ENCODE measurements at places on chromosomes 1 and 21. TPM values are rescaled to one million over a fixed set of nuclear protein-coding genes. Genes with fewer than 3 reads are reported as not detected.

DNA sequence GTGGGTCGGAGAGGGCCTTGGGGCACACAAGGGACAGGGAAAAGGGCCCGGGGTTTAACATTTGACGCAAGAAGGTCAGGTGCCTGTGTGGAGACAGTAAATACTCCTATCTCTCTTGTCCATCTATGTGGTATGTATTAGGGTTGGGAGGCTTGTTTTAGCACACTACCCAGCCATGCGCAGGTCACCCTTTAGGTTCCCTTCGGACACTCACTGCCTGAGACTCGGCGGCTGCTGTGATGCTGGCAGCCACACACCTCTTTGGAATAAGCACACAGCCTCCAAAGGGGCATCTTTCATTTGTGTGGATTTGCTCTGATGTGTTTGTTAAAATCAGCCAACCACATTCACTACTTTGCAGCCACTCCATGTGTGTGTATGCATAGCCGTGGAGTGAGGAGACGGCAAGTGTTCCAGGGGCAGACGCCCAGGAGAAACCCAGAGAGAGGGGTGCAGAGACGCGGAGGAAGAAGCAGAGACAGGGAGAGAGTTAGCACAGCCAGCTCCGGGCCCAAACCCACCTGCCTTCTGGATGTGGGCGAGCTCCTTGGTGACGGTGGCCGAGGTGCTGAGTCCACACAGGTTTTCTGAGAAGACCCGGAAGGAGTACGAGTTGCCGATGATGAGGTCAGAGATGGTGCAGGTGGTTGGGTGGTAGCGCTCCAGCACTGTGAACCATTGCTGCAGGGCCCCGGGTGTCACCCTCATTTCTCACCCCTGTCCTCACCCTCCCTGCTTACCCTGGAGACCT lies 5.7 kb downstream of the MYBPH start:
- DNase-seq, result no peak

The FCRL1 gene
- total RNA-seq, result 0.61 TPM

- DNase-seq, result no peak
Measured at GRCh38 chr21:20779321-20779720, 218.9 kb upstream of the NCAM2 start.

The AMY1C gene
- total RNA-seq, result not detected

GRCh38 chr1:51019811-51020210 lies 49.8 kb downstream of the CDKN2C start:
- DNase-seq, result no peak

DNA sequence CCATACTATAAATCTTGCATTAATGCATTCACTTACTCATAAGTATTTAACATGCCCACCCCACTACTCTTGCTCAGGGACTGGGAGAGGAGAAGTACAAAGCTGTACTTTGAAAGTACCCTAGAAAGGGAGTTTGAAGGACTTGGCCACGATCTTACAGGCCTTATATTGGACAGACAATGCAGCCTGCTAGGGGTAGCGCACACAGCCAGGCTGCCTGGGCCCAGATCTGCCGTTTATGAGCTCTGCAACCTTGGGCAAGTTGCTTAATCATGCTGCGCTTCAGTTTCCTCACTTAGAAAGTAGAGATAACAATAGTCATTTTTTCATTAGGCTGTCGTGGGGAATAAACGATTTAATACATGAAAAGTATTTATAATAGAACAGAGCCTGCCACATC lies 110.1 kb downstream of the CDC7 start:
- no peak for DNase-seq

DNA sequence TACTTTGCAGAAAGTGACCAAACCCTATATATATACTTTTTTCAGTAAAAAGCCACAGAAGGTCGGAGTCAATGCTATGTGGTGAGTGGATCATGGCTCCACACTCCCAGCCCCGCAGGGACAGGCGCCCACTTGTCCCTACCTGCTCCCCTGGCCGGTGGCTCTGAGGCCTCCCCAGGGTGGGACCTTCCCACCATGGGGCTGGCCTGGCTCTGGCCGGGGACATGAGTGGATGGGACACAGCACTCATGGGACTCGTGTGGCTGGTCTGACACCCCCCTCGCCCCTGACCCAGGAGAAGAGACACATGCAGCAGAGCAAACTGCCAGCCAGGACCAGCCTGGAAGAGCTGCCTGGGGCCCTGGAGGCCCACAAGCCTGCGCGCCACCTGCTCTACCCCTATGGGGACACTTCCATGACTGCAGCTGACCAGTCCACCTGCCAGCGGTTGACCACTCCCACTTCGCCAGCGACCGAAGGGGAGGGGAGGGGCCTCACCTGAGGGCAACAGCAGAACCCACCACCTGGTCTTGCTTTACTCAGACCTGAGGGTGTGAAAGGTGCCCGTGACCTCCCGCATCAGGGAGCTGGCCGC lies 2.2 kb downstream of the SPATC1L start:
- no peak for DNase-seq

The RAB13 gene
- 65.4 TPM for total RNA-seq

The ESPN gene
- total RNA-seq, result 100 TPM

The WNT2B gene
- total RNA-seq, result 7.1 TPM

DNA sequence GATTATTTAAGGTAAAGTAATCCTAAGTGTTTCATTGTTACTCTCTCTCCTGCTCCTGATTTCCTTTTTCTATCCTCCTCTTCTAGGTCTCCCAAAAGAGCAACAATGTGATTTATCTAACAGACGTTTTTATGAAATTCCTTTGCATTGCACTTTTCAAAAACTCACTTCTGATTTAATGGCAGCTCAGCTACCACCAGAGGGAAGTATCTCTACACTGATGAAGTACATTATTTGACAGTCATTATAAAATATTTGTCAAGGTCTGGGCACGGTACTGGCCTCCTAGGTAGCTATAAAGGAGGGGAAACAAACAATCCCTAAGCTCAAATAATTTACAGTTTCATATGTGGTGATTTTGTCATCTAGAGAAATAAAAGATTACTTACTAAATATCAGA lies 15.6 kb downstream of the TMPRSS15 start:
- DNase-seq, result no peak

DNA sequence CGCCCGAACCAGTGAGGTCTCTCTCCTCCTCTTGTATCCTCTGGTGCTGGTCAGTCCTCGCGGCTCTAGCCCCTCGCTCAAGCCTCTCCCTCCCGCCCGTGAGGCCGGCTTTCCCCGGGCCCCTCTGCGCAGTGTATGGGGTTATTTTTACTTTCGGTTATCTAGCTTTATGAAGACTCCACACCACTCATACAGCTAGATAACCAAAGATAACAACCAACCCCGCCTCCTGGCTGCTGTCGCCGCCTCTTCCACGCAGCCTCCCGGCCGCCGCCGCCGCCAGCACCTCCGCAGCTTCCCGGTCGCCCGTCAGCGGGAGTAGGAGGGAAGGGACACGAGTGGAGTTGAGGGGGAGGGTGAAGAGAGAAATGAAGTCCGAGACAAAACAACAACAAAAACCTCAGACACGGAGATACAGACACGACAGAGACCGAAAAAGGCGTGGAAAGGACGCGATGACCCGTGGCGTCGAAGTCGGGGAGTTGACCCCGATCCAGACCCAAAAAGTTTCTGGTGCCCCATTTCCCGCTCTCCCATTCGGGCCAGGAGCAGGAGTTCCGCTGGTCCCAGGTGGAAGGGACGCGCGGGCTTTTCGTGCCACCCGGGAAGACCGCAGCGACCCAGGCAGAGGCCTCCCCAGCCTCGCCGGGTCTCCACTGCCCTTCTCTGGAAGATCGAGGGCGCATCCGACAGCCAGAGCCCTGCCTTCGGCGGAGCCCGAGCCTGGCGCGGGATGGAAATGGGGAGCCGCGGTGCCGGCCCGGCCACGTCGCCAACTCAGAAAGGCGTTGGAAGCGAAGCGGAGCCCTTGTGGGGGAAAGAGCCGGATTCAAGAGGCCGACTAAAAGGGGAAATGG lies 51.4 kb downstream of the RHBG start:
- DNase-seq, result no peak

- no peak for DNase-seq
Measured at GRCh38 chr21:43608225-43608624, 51.1 kb downstream of the HSF2BP start.

The OVAAL gene
- total RNA-seq, result not detected

DNA sequence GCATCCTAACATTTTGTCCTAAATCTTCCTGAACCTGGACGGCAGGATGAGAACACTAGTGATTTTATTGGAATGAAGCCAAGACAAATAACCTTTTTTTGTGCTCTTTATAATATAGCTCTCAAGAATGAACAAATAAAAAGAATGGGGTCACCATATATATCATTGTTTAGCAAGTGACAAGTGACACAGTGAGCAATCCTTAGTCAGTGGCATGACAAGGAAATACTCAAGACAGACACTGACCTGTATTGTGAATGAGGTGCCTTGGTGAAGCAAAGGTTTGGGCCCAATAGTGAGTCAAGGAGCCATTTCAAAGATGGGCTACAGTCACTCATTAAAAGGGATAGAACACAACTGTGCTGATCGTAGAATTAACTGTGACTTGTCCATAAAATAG lies 35.7 kb downstream of the PTGFR start:
- DNase-seq, result no peak

GRCh38 chr1:67599085-67599484 lies 85.9 kb upstream of the GADD45A start:
- DNase-seq, result no peak

The CELF3 gene
- total RNA-seq, result 2.4 TPM

The SPSB1 gene
- 56.4 TPM for total RNA-seq

- DNase-seq, result no peak
Measured at GRCh38 chr1:159341736-159342135, 39.6 kb downstream of the FCER1A start.

The EDARADD gene
- total RNA-seq, result 0.25 TPM

DNA sequence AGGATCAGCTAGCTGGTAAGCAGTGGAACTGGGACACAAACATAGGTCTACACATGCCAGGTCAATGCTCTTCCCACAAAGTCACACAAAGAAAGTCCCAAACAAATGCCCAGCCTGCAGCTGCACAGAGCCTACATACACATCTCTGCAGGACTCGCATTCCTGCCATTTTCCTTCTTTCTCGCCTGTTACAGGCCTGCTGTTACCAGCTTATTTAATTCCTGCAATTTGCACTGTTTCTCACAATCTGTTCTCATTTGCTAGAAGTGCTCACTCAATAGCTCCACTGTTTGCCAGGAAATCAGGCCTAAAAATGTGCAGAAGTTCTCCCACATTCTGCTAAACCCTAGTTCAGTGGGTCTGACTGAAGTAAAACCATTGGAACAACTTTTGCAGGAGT lies 362.6 kb upstream of the C1orf87 start:
- no peak for DNase-seq

DNA sequence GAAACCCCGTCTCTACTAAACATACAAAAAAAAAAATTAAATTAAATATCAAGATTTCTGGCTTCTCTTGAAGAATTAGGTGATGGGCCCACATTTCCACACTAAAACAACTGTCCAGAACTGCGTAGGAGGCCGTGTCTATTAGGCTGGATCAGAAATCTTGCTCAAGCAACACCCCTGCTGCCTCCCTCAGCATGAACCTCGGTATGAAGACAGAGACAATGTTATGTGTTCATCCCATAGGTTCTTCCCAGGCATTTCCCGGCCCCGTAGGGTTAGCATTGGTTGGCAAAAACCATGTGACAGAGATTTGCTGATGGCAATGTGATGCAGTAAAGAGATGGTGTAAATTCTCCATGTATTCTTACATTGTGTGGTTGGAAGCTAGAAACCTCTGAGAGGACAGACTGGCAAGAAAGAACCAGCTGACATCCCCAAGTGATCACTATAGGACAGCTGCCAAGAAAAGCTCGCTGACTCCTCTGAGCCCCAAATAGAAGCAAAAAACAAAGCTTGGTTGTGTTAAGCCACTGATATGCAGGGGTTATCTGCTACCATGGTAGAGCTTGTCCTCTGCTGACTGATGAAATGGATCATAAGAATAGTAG lies 34.5 kb downstream of the EBNA1BP2 start:
- no peak for DNase-seq

The RNF223 gene
- 3.4 TPM for total RNA-seq

- no peak for DNase-seq
Measured at GRCh38 chr1:165834881-165835280, 7.5 kb downstream of the UCK2 start.

DNA sequence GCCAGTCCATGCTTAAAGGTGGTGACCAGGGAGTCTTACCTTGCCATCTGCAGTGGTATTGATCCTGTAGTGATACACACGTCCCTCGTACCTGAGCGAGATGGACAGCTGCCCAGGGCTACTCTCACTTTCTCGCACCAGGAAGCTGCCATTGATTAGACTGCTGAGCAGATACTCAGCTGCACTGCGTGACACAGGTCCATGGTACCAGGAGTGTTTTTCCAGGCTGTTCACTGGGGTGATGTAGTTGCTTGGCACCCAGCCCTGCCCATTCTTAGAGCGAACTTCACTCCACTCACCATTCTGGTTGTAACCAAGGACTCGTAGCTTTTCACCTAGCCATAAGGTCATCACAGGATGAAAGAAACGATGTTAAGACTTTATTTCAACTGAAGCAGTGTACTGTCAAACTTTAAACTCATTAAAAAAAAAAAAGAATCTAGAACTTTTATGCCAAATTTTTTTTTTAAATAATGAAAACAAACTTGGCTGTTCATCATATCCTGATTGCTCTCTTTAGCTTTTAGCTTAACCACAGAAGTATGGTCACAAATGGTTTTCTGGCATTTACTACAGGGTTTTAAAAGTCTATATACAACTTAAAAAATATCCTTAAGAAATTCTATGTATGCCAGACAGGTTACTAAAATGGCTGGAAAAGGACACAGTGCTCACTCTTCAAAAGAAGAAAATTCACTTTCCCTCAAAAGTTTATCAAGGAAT lies 44.6 kb downstream of the TOR3A start:
- no peak for DNase-seq

DNA sequence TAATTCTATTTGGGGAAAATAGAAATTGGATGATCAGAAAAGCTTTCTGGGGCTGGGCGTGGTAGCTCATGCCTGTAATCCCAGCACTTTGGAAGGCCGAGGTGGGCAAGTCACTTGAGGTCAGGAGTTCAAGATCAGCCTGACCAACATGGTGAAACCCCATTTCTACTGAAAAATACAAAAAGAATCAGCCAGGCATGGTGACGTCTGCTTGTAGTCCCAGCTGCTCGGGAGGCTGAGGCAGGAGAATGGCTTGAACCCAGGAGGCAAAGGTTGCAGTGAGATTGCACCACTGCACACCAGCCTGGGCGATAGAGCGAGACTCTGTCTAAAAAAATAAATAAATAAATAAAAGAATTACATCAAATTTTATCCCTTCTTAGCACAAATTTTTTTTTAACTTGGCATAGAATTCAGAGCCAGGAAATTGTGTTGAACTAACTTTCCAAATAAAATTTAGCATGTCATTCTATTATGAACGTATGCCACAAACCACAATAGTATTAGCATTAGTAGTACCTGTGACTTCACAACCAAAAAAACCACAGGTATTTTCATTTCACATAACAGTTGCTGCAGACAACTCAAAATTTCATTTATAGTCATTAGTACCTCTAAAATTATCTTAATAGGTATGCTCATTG lies 4.5 kb upstream of the ANKRD13C start:
- no peak for DNase-seq

- no peak for DNase-seq
Measured at GRCh38 chr1:234713859-234714258, 103.9 kb upstream of the IRF2BP2 start.

The CR2 gene
- 0.15 TPM for total RNA-seq

All from left colon (tissue), 2 donors.